Progenitor cell of endocrine pancreas (in vitro differentiated cells): ENCODE measurements at places on chromosomes 3 and 15. TPM values are rescaled to one million over a fixed set of nuclear protein-coding genes. Genes with fewer than 3 reads are reported as not detected.

- no peak for DNase-seq
These were observed 183.5 kb downstream of the TBL1XR1 start for GRCh38 chr3:177013681-177014280.

Gene CD86
- total RNA-seq: not detected in 2 replicates

GRCh38 chr3:178386401-178386800 lies 149.8 kb upstream of the KCNMB2 start:
- DNase-seq: no peak

- DNase-seq: no peak
These were observed 969.4 kb downstream of the PLOD2 start for GRCh38 chr3:145191543-145191942.

Gene ADAMTS7
- total RNA-seq: 119 and 127 TPM in 2 replicates

GRCh38 chr3:146187334-146187950 lies 26.5 kb upstream of the PLOD2 start:
- no peak for DNase-seq

DNA sequence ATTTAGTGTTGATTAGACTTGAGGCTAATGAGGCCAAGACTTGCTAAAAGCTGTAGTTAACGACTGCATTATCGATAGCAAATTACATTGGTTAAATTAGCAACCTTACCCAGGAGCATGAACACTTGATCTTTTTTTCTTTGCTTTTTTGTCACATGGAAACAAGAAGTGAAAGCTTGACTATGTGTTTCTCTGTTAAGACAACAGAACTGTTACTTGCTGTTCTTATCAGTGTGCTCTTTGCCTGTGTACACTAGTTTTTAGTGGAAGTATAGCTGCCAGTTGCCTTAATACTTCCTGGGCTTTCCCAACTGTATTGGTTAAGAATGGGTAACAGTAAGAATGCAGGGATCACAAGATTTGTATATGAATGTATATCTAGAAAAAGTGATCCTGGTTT lies 625.5 kb downstream of the NAALADL2 start:
- DNase-seq: no peak

- DNase-seq: no peak
These were observed 1.6 kb downstream of the GABPB1 start for GRCh38 chr15:50353251-50353974.

Gene RBP2
- total RNA-seq: not detected in 2 replicates
